ENCODE measurements at places on chromosomes 2 and 18.
A peak's percentile ranks its signal among the peaks of the same experiment; 100 is the strongest.

DNA sequence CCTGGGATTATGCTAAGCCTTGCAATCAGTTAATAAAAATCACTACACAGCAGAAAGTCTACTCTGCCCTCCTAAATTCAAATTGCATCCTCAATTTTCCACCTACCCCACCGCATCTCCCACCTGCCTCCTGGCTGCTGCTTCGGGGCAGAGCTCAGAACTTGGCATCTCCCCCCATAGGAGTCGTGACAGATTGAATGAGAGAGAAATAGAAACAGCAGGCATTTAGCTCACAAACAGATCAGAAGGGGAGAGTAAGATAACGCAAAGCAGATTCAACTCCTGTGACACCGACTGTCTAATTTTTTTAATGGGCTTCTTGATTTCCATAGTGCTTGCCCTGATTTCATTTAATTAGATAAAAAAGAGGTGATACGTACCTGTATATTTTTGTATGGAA is 24.7 kb upstream of the LRRC30 start:
- no peak for DNase-seq

DNA sequence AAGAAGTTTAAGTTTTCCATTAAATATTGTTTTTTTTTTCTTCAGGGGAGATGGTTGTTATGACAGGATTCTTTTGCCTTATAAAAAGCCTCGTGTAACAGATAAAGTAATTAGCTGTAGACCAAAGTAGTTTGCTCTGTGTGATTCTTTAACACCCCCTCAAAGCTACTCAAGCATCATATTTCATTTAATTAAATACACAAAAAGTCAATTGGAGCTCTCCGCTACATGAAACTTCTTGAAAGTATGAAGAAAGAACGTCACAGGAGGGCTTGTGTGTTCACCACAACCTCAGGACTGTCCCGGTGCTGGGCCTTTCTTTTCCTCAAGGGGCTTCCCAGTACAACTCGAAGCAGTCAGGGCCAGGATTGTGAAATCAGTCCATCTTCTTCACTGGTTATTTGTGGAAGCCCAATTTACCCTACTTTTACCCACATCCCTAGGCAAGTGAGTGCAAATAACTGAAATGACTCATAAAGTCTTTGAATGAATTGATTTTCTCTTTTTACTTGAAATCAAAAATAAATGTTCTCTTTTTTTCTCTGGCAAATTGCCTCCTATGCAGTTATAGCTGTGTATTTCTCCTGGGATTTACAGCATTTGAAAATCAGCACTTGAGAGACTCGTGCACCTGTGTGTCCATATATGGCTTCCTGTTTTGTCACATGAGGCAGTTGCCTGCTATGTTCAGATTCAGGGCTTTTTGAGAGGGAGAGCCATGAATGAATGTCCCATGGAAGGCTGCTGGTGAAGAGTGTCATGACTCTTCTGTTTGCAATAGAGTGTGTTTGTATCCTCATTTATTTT is 48.6 kb downstream of the LINC00305 start:
- no peak for DNase-seq

GRCh38 chr18:22974001-22974400 is 40.9 kb downstream of the RBBP8 start:
- DNase-seq = no peak

DNA sequence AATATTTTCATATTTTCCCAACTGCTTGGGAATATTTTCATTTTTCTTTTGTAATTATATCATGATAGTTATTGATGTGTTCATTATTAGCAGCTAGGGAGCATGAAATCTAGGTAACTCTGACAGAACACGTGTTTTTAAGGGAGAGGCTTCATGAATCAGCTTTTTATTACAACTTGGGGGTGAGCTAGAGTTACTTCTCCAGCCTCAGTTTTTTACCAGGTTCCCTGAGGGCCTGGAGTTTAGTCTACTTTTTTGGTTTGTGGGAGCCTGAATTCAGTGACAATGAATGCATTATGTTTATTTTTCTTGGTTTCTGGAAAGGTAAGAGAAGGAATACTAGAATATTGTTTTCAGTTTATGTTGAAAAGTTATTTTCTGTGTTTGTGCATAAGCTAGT is 18.0 kb downstream of the NAB1 start:
- no peak for DNase-seq

- no peak for DNase-seq
Observed at GRCh38 chr2:183214680-183215079, 90.4 kb downstream of the NUP35 start.

DNA sequence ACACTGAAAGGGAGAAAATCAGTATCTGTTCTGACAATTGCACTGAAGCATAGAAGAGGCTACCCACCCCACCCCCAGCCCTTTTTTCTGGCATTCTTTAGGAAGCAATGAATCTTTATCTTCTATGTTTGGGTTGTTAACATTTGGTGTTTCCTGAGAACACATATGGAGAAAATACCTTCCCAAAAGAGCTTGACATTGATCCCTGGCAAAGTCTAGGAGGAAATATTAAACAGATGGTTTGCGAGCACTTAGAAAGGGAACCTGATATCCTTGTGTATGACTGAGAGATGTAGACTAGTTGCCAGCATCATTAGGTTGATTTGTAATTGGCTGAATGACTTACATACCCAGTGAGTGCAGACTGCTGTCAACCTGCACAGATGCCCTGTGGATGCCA is 42.9 kb downstream of the DOK1 start:
- DNase-seq = no peak

GRCh38 chr2:41782306-41783158 is 265.3 kb upstream of the PKDCC start:
- peak; percentile 4 for DNase-seq

- DNase-seq = no peak
Observed at GRCh38 chr2:137670111-137670510, 294.2 kb upstream of the HNMT start.

DNA sequence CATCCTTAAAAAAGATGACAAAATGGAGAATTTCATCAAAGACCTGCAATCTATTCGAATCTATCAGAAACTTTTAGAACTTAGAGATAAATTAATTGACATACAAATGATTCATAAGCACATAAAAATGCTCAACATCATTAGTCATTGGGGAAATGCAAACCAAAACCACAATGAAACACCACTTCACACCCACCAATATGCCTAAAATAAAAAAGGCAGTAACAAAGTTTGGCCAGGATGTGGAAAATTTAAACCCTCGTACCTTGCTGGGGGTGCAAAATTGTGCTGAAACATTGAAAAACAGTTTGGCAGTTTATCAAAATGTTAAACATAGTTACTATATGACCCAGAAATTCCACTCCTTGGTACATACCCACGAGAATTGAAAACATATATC is 11.5 kb upstream of the EIF2AK3 start:
- no peak for DNase-seq

- DNase-seq = no peak
Observed at GRCh38 chr2:27712522-27712921, 48.8 kb downstream of the SLC4A1AP start.

DNA sequence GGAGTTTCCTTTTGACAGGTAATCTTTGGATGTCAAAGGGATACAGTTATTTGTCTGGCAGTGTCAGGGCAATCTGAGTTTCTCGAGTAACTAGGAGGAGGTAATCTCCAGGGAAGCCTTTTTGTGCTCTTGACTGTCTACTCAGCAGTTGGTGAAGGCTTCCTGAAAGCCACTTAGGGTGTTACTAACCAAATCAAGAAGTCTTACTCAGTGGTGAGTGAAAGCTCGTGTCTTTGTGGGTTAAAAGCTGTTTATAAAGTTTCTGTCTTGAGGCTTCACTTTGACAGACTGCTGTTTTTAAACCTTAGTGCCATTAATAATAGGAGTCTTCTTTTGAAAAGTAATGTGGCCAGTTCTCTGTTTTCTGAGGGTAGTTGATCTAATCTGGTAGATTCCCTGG is 1.7 kb downstream of the THSD7B start:
- no peak for DNase-seq

DNA sequence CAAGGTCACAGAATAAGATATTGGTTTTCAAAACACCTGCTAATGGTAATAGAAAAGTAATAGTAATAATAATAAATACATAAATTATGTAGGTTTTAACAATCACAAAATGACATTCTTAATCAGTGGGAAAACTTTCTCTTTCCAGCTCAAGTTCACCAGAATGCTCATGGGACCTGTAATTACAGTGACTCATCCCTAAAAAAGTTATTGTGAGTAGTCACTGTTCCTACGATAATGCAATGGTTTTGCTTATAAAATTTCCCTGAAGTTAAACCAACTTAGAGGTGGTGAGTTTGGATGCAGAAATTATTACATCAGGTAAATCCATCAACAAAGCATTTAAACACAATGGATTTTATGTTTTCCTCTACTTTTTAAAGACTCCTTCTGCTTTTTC is 502.3 kb downstream of the PID1 start:
- no peak for DNase-seq

DNA sequence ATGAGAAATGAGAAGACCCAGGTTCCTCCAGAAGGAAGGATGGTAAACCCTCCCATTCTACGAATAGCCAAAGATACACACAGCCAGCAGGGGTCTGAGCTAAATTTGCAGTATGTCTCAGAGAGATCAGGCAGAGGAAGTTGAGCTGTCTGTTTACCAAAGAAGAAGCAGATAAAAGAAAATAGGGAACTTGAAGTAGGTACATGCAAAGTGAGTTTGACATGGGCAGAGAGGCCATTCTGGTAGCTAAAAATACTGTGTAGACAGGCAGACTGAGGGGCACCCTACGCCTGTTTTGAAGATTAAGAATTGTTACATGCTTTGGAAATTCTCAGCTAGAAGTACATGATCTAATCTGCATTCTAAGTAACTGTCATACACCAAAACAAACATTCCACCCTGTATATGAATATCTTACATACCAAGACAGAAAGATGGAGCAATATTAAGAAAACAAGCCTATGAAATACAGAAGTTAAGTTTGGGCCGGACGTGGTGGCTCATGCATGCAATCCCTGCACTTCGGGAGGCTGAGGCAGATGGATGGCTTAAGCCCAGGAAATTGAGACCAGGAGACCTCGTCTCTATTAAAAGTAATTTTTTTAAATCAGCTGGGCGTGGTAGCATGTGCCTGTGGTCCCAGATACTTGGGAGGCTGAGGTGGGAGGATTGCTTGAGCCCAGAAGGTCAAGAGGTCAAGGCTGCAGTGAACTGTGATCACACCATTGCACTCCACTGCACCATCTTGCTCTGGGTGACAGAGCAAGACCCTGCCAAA is 157.9 kb downstream of the ANKRD44 start:
- DNase-seq = peak; percentile 8

DNA sequence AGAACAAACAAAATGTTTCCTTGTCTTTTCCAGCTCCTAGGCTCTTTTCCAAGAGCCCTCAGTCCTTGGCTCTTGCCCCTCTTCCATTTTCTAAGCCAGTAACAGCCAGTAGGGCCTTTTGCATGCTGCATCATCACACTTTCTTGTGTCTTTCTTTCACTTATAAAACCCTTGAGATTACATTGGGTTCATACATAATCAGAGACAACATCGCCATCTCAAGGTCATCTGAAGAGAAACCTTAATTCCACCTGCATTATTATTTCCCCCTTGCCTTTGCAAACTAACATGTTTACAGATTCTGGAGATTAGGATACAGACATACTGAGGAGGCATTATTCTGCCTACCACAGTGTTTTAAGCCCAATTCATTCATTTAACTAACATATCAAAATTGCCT is 697.3 kb downstream of the TRIB2 start:
- no peak for DNase-seq

DNA sequence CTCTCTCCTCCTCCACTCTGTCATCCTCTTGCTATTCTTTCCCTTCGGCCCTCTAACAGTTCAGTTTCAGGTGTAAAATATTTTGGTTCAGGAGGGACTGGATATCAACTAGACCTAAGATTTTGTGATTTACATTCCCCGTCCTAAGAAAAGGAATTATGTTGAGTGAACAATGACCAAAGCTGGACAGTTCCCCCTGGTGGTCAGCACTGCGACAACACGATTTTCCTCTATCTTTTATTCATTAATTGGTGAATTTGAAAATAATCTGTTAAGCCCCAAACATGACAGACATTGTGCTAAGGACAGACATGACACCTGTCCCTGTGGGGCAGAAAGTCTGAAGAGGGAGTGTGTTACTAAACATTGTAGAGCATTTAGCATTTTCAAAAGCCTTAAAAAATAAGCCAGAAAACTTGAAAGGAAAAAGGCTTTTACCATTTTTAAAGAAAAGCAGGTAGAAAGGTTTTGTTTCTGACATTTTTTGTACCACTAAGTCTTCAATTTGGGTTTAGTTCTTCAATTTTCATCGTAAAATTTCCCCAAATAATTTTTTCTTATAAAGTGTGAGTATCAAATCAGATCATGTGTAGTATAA is 28.4 kb upstream of the GTF2A1L start:
- DNase-seq = no peak

- no peak for DNase-seq
Observed at GRCh38 chr18:48548011-48548771, 9.4 kb downstream of the CTIF start.

DNA sequence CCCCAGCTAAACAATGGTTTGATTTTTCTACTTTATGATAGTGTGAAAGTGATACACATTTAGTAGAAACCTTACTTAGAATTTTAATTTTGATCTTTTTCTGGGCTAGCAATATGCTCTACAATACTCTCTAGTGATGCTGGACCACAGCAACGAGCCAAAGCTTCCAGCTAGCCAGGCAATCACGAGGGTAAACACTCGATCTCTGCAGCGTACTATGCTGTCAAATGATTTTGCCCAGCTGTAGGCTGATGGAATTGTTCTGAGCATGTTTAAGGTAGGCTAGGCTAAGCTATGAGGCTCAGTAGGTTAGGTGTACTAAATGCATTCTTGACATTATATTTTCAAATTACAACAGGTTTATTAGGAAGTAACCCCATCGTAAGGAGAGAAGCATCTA is 207.5 kb downstream of the LRRTM4 start:
- DNase-seq = no peak

DNA sequence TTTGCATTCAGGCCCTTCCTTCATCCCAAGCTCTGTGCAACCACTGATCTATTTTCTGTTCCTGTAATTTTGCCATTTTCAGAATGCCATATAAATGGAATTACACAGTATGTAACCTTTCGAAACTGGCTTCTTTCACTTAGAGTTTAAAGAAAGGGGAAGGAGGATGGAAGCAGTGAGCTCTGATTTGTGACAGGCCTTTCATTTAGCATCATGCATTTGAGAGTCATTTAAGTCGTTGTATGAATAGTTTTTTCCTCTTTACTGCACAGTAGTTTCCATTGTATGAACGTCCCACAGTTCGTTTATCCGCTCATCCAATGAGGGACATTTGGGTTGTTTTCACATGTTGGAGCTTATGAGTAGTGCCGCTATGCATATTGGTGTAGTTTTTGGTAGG is 67.0 kb downstream of the LBH start:
- DNase-seq = no peak

DNA sequence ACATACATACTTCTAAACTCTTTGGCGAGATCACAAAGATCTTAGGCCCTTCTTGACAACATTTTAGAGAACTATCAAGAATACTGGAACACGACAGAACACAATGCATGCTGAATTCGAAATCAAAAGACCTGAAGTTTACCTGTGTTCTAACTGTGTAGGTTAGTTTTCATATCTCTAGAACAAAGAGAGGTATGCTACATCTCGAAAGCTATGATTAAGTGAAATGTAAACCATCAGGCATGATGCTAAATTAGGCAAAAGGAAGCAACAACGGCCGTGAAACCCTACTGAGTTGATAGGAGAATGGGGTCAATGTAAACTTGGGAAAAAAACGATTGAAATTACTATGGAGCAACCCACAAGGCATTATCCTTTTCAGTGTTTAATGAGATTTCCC is 43.7 kb downstream of the IKZF2 start:
- no peak for DNase-seq

Data from activated CD4-positive, alpha-beta T cell treated with anti-CD3 and anti-CD28 coated beads, Interleukin-2, amount 50 U/mL, for 1 hour (primary cell).